ENCODE measurements at places on chromosomes 13 and 19.

DNA sequence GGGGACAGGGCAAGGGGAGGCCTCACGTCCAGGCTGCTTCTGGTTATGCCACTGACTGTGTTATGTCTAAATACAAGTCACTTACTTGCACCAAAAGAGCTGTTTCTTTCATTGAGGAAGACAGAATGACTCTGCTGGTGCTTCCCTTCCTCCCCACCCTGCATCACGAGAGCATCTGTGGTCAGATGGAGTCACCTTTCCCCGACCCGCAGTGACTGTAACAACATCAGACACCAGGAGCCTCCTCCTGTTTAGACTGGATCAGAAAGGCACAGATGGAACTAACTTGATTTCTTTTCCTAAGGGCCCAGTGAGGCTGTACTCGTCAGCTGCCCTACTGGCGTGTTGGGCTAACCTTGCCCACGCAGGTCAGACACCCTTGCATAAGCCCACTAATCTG is 90.3 kb upstream of the ZNF536 start:
- DNase-seq = no peak

DNA sequence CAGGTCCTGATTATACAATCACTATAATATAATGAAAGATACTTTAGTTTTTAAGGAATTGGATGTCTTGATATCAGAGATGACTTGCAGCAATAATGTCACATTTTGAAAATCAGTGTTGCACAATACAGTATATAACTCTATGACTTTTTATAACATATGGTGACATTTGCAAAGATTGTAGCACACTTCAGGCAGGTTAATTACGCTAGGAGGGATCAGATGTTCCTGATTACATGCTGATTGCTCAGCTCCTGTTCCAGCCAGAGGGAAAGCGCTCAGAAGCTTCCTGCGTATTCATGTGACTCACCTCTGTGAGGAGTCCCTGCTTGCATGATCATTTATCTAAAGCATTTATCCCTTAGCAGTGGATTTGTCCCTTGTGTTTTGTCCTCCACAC is 265.6 kb downstream of the GPC5 start:
- peak; percentile 34 for DNase-seq

DNA sequence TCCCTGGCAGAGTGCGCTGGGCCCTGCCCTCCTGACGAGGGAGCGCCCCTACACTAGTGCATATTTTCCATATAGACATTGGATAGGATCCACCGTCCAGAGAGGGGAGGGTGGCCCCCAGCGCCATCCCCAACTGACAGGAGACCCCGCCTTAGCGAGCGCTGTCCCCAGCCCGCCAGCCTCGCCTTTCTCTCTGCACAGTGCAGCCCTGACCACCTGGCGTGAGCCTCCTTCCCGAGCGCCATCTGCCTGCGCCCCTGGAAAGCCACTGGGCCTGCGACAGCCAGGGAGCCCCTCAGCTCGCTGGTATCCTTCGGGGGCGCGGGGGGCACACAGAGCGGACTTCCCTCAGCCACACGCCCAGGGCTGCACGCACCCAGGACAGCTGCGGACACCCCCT is 42.1 kb upstream of the ATP12A start:
- DNase-seq = no peak

GRCh38 chr13:86960876-86961275 is 710.3 kb upstream of the SLITRK5 start:
- peak; percentile 68 for DNase-seq

DNA sequence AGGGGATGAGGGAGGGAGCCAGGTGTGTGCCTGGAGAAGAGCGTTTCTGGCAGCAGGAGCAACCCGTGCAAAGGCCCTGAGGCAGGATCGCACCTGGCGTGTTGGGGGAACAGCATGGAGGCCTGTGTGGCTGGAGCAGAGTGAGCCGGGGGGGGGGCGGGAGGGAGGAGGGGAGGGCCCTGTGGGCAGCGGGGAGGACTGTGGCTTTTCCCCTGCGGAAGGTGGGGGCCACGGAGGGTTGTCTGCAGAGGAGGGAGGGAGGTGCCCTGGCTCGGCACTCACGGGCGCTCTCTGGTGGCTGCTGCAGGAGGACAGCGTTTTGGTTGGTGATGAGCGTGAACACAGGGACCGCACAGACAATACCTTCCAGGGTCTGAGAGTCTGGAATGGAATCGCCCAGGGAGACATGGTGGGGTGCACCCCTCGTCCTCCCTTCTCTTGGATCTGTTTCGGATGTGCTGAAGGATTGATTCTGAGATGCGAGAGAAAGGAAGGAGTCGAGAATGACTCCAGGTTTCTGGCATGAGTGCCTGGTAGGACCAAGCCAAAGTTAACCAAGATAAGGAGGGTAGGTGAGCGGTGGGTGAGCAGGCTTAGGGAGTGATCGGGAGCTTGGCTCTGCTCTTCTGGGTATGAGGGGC is 6.5 kb downstream of the RAB11B start:
- peak; percentile 39 for DNase-seq

DNA sequence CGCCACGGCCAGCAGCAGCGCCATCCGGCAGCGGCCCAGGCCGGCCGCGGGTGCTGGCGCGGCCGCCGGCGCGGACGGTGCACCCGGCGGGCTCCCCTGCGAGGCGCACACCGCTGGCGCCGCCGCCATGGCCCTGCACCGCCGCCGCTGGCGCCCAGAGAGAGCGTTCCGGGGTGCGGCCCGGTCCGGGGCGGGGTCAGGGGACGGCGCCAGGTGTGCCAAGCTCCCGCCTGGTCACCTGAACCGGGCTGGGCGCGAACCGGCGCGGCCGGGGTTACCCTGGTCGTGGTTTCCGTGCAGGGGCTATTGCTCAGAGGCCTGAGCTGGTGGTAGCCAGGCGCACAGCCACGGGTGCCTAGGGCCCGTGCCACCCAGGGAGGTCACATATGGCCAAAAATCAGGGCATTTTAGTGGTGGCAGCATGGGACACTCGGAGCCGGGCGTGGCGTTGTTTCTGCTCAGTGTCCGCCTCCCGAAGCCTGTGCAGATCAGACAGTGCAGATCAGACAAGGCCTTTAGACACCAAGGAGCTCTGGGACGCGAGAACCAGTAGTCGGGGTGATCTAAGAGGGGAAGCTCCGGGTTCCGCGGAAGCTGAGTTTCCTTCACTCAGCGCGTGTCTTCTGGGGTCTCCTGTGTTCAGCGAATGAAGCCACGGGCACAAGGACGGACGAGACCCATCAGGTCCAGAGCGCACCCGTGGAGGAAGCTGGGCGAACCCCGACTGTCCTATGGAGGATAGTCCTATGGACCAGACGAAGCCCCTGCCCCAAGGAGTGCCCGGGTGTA is at the start of gene TMEM238:
Gene TMEM238, minus strand, starts transcription at position 162 of the 789 bp plus-strand sequence. Its CDS starts 33 bp downstream, at position 129.
- no peak for DNase-seq

GRCh38 chr19:41457241-41457640 is 14.3 kb downstream of the ERICH4 start:
- DNase-seq = no peak

DNA sequence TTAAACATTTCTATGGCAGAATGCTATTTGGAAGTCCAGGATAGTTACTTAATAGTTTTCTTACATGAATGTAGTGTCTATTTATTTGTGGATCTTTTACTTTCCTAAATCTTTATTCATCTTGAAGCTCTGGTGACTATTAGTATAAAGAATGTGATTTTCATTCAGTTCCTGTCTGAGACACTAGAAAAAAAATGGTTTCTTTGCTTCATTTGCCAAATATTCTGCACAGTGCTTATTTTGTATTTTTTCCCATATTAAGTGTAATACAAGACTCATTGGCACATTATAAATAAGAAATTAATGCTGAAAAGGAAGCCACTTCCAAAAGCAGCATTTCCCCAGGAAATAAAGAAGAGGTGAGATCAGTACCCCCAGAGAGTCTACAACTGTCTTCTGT is 109.8 kb downstream of the POSTN start:
- DNase-seq = peak; percentile 64

GRCh38 chr19:17145546-17146497 is 69.3 kb upstream of the USE1 start:
- no peak for DNase-seq

DNA sequence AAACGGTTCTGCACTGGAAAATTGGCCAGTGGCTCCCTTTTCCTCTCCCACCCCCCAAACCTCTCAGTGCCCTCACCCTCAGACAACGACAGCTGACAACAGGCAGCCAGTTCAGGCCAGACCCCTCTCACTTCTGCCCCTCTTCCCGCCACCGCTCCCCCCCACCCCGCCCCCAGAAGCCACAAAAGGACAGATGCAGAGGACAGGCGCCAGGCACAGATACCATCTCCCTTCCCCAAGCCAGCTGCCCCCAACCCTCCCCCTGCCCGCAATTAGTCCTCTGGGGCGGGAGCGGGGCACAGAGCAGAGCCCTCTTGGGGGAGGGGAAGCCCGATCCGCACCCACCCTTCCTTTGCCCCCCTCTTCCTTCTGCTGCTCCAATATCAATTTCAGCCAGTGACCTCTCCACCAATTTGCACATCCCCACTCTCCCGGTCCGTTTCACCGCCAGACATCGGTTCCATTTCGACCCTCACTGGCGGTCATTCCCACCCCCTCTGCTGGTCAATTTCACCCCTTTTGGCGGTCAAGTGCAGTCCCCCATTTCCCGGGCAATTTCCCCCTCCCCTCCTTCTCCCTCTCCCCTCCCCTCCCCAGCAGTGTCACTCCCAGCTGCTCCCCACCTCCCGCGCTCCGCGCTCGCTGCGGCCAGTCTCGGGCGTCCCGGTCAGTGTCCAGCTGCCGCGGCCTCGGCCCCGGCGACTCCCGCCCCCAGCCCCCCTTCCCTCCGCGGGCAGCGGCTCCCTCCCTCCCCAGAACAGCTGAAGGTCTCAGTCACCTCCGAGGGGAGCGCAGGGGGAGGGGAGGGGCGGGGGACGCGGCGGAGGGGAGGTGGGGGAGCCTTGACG is at the start of gene SHD:
Gene SHD, plus strand, starts transcription at position 848 of the 848 bp plus-strand sequence. CDS start 798 bp downstream, outside the sequence.
- no peak for DNase-seq

GRCh38 chr13:87736849-87737385 is 65.7 kb downstream of the SLITRK5 start:
- DNase-seq = no peak

DNA sequence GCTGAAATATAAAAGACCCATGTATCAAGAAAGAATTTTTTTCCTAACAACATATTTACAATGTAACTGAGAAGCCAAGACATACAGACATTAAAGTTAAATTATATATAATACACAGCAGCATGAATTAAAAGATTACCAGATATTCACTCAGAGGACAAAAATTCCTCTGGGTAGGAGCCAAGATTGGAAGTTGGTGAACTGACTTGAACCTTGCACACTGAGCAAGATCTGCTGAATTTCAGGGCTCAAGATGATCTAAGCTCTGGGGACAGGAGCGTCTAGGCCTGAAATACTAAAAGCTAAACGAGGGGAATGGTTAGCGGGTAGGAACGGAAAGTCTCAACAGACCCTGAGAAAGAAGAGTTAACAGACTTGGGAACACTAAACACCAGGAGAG is 8.5 kb downstream of the FOXO1 start:
- DNase-seq = no peak

DNA sequence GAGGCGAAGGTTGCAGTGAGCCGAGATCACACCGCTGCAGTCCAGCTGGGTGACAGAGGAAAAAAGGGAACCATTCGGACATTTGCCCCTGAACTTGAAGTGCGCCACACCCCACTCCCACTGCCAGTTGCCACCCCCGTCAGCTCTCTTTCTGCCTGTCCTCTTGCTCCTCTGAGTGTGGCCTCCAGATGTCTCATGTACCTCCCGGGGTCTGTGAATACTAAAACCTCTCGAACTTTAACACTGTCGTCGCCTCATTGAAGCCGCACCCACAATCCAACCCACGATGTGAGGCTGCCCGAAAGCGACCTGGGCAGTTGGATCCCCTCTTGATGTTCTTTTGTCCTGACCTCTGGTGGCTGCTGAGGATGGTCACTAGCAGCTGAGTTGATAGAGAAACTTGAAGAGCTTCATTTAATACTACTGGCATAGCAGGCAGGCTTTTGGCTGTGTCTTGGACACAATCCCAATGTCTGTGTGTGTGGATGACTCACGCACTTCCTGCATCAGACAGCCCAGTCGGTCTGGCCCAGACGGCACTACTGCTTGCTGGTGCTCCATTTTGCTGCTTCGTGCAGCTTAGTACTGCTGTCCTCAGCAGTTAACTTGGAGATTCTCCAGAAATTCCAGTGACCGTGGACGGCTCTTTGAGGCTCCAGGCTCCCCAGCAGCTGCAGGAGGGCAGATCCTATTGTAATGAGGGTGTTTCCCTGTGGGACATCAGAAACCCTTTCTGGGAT is 4.2 kb downstream of the FPR3 start:
- DNase-seq = peak; percentile 99

DNA sequence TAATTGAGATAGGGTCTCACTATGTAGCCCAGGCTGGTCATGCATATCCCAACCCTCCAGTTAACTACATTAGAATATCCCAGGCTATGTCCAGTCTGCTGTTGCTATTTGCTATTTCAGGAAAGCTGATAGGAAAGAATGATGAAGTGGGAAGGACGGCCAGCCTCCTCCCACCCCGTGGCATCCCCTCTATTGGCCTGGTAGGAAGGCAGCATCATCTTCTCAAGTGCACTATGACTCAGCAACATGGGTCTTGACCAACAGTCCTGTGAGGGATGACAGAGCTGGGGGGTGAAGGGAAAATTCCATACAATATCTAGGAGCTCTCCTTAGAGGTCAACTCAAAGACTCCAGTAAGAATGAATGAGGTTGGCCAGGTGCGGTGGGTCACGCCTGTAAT is 48.0 kb upstream of the ABCC4 start:
- no peak for DNase-seq

DNA sequence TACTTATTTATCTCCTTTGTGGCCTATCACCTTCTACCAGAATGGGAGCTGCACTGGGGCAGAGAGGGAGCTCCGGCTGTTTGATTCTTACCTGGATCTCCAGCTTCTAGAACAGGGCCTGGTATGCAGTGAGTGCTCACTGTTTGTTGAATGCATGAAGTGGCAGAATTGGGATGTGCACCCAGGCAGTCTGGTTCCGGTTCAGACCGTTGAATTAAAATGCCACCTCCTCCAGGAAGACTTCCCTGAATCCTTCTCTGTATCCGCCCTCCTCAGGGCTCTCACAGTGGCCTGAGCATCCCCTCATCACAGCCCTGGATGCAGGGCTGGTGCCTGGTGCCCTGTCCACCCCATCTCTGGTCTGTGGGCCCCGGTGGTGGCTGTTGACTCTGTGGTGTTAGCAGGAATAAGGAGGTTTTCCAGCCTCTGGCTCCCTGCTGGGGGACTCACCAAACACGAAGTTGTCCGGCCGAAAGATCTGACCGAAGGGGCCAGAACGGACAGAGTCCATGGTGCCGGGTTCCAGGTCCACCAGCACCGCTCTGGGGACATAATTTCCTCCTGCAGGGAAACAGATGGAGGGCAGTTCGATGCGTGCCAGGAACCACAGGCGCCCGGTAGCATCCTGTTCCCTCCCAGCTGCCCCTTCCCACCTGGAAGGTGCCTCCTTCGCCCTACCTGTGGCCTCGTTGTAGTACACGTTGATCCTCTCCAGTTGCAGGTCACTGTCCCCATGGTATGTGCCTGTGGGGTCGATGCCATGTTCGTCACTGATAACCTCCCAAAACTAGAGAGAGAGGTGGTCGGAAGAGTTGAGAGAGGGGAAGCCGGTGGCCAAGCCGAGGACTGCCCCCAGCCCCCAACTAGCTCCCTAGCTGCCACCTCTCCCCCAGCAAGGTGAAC is 1.0 kb downstream of the TUBB4A start:
- no peak for DNase-seq

DNA sequence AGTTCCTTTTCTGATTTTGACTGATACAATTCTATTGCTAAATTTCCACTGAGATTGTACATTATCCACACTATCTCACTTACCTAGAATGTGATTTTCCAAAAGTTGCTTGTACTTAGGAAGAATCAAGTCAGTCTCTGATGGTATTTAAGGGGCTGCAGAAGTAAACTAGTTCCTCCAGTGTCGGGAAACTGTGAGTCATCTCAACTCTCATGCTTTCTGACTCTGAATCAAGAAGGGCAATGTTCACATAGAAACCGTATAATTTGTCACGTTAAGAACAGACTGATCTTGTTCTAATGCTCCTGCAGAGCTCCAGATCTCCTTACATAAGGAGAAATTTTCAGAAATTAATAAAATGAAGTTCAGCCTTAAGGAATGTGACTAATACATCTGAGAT is 369.3 kb downstream of the KLF5 start:
- DNase-seq = peak; percentile 66

Data from fibroblast of upper back skin (primary cell).